NCI-H510A (cell line): ENCODE measurements at places on chromosomes 2 and 18.

GRCh38 chr2:229257985-229258384, 13.1 kb downstream of the PID1 start:
- DNase-seq: no peak

- DNase-seq: no peak
These were observed 34.6 kb upstream of the C2orf15 start for GRCh38 chr2:99106913-99107312.

GRCh38 chr2:20634507-20635112, 16.3 kb downstream of the HS1BP3 start:
- DNase-seq: no peak

DNA sequence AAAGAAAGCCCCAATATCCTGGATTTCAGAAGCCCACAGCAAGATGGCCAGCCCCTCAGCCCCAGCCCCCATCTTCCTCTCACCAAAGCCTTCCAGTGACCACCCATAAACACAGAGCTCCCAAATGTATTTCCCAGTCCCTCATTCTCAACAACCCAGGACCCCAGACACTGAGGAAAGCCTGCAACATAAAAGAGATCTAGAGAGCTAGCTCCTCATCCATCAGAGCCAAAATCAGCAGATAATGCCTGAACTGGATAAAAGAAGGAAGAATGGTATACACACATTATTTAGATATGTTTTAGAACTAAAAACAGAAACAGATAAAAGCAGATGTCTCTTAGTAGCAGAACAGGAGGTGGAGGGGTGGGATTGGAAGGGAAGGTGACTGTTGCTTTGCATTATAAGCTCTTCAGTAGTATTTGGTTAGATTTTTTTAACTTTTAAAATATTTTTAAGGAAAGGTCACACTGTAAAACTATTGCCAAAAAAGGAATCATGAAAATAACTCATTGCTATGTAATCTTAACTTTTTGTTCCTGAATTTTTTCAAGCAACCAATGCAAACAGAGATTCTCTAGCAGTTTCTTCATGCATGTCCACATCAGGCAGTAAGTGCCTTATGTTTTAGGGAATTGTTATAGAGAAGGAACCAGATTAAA, 144.2 kb upstream of the PKDCC start:
- DNase-seq: no peak
